Mammary epithelial cell (primary cell): ENCODE measurements at places on chromosomes 5 and 9. TPM values are rescaled to one million over a fixed set of nuclear protein-coding genes. Genes with fewer than 3 reads are reported as not detected.

Gene QSOX2
- 21.2 and 21.3 TPM in 2 replicates for total RNA-seq

Gene SOX30
- not detected for total RNA-seq

Gene PNPLA7
- 1.2 and 1.7 TPM in 2 replicates for total RNA-seq

Gene HACD4
- total RNA-seq: 0.05 and 0.14 TPM in 2 replicates

Gene BTNL3
- total RNA-seq: not detected in 2 replicates
